ENCODE measurements at places on chromosomes 16 and 17. TPM values are rescaled to one million over a fixed set of nuclear protein-coding genes. Genes with fewer than 3 reads are reported as not detected.

Gene CFAP119
- total RNA-seq, result 1.3 TPM

Gene EPOP
- 0.32 TPM for total RNA-seq

Gene EXOC3L1
- total RNA-seq, result 3.4 TPM

Gene HP
- 0.95 TPM for total RNA-seq

Gene TERB1
- total RNA-seq, result not detected

Gene HS3ST3A1
- total RNA-seq, result 0.53 TPM

Gene ESRP2
- 8.4 TPM for total RNA-seq

Gene SOST
- total RNA-seq, result 0.21 TPM

Gene RAP1GAP2
- total RNA-seq, result 3.9 TPM

Gene SPIRE2
- 5.4 TPM for total RNA-seq

Gene NXPH3
- total RNA-seq, result 1.6 TPM

Gene NDUFB10
- 71.2 TPM for total RNA-seq

Measured in urinary bladder (tissue), 4 donors.